ENCODE measurements at places on chromosomes 16 and 17. TPM values are rescaled to one million over a fixed set of nuclear protein-coding genes. Genes with fewer than 3 reads are reported as not detected.

GRCh38 chr17:36088670-36089338, 1.1 kb downstream of the CCL3 start:
- no peak for DNase-seq
- H3K27ac ChIP-seq, result no peak overlapping the region
- H3K27me3 ChIP-seq, result no peaks in the 10 kb centered on the region
- H3K36me3 ChIP-seq, result no peaks in the 10 kb centered on the region
- H3K4me1 ChIP-seq, result peaks cover 9% of the 10 kb centered on the region

- H3K27me3 ChIP-seq, result no peaks in the 10 kb centered on the region
- H3K27ac ChIP-seq, result no peak overlapping the region
- no peak for DNase-seq
These were observed 15.9 kb upstream of the DOK4 start for GRCh38 chr16:57502048-57502775.

Gene KRTAP2-2
- not detected for total RNA-seq

Gene MEOX1
- total RNA-seq, result 1.6 TPM

Gene MON1B
- 75.2 TPM for total RNA-seq
